ENCODE measurements at places on chromosomes 12 and 14. TPM values are rescaled to one million over a fixed set of nuclear protein-coding genes. Genes with fewer than 3 reads are reported as not detected.

COX8C gene
- total RNA-seq = not detected

CAPZA3 gene
- total RNA-seq = not detected

DNA sequence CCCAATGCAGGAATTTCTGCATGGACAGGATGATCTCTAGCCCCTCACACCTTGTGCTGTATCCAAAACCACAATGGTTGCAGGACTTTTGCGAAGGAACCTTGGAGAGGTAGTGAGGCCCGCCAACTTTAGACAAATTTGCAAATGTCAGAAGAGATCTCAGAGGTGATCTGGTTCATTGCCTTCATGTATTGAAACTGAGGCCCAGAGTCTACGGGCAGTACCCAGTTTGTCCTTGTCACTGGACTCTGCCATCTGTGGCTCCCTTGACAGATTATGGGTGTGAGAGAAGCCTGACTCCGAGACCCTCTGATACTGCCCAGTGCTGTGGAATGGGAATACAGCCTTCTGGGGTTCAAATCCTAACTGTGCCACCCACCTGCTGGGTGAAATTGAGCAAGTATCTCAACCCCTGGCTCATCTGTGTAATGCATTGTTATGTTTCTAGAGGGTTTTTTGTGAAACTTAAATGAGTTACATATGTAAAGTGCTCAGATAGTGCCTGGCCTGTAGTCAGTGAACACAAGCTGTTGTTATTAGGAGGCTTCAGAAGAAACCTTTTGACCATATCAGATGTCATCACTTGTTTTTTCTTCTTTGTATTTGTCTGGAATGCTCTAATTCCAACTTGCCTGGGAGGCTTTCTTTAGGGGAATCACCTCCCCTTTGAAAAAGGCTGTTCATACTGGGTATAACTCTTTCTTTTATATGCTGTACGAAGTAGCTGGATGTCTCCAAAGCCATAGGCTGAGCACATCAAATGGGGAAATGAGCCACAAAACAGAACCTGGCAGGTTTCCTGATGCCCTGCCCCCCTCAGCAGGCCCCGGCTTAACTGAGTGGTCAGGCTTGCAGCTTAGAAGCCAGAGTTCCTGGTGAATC lies 71.4 kb upstream of the SRSF5 start:
- DNase-seq = peak; percentile 77

GRCh38 chr12:121383601-121384021 lies 16.3 kb upstream of the RNF34 start:
- DNase-seq = no peak

DNA sequence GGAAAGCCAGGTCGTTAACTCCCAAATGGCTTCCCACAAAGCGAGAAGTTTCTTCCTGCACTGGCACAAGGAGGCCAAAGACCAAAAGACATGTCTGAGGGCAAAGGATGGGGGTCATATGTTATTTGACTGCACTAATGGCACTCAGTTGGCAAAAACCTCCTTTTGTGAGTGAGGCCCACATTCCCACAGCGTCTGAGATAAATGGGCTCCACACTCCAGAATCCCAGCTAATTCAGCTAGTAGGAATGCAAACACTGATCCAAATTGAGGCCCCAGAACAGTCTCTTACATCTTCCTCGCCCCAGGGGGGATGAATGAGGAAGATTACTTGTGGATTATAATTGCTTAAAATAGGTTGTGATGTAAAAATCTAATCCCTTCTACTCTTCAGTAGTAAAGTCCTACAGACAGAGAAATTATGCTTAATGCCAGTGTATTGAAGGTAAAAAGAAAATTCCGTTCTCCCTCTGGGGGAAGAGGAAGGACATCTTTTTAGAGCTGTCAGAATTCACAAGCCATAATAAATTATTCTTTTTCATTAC lies 86.4 kb upstream of the PIWIL1 start:
- no peak for DNase-seq

DNA sequence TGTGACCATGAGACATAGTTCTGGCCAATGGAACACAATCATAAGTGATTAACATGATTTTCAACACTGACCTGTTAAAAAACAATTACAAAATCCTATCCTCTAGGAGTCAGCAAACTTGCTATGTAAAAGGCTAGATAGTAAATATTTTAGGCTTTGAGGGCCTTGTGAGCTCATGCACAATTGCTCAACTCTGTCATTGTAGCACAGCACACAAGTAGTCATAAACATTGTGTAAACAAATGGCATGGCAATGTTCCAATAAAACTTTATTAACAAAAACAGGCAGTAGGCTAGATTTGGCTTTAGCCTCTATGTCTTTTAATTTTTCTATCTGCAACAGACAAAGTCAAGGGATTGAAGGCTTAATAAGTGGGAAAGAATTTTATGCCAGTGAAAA lies 350.7 kb downstream of the C12orf50 start:
- no peak for DNase-seq

- no peak for DNase-seq
Measured at GRCh38 chr12:12673296-12673695, 22.7 kb downstream of the GPR19 start.

GRCh38 chr14:77882098-77882497 lies 82.2 kb downstream of the ADCK1 start:
- DNase-seq = no peak

DNA sequence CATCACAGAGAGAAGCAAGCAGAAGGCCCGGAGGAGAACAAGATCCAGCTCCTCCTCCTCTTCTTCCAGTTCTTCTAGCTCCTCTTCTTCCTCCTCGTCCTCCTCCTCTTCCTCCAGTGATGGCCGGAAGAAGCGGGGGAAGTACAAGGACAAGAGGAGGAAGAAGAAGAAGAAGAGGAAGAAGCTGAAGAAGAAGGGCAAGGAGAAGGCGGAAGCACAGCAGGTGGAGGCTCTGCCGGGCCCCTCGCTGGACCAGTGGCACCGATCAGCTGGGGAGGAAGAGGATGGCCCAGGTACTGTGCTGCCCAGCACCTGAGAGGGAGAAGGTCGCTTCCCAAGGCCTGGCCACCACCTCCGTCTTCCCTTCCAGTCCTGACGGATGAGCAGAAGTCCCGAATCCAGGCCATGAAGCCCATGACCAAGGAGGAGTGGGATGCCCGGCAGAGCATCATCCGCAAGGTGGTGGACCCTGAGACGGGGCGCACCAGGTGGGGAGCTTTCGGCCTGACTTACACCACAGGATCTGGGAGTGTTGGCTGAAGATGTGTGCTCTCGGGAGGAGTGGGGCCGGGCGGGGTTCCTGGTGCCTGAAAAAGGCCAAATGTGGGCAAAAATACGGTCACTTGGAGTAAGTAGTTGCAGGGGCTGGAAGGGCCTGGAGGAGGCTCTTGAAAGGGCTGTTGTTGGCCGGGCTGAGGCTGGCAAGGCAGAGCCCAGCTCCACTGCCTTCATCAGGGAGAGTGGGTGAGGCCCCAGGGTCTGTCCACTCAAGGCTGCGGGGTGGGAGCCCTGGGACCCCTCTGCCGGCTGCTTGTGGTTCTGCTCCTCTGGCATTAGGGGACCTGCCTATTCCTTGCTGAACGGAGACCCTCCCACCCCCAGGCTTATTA lies 1.4 kb downstream of the ARL6IP4 start:
- DNase-seq = no peak
